Mammary epithelial cell (primary cell): ENCODE measurements at places on chromosomes 16 and 17. TPM values are rescaled to one million over a fixed set of nuclear protein-coding genes. Genes with fewer than 3 reads are reported as not detected.

C17orf50 gene
- not detected for total RNA-seq

ANKRD40CL gene
- total RNA-seq, result not detected in 2 replicates

KRTAP4-12 gene
- total RNA-seq, result not detected

DNA sequence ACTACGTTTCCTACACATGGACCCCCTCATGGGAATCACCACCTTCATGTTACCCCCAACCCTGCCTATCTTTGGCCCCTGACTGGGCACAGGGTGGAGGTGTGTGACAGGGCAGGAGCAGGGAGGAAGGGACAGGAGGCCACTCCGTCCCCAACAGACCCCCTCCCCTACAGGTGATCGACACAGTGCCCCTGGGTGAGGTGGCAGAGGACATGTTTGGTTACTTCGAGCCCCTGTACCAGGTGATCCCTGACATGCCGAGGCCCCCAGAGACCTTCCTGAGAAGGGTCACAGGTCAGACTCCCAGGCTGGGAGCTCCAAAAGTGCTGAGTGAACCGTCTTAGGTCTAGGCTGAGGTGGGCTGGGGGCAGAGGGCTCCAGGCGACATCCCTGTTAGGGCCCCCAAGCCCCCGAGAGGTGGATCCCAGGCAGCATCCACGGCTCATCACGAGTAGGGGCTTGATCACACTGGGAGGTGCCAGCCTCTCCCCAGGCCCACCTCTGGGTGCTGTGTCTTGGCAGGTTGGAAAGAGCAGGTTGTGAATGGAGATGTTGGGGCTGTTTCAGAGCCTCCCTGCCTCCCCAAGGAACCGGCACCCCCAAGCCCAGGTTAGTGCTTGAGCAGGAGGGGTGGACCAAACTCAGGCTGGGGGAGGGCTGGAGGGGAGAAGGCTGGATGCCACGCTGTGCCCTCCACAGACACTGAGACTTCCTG, 1.5 kb downstream of the ACBD4 start:
- DNase-seq, result no peak

DNA sequence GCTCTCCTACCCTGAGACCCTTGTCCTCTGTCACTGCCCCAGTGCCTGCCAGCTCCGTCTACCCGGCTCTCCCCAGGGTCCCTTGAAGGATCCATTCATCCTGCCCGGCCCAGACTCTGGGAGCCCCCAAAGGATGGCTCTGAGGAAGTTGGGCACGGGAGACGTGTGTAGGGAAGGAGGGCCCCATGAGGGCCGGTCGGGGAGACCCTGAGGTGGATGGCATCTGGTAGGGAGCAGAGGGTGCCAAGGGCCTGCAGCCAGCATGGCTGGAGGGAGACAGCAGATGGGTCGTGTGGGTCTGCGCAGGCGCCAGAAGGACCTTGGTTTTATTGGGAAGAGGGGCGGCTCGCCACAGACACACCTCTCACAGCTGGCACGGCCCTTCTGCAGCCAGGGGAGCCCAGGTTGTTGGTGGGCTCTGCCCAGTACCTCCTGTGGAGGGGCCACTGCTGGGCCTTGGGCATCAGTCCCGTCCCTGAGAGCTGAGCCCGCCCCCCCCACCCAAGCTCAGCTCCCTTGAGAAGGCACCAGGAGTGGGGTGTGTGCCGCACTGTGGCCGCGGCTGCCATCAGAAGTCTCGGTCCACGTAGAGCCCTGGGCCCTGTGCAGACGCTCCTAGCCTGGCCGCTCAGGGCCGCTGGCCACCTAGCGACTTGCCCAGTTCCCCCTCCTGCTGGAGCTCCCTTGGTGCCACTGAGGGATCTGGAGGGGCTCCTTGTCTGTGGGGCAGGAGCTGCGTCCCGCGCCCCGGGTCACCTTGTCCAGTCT, 16.0 kb downstream of the KCTD5 start:
- no peak for DNase-seq

DNA sequence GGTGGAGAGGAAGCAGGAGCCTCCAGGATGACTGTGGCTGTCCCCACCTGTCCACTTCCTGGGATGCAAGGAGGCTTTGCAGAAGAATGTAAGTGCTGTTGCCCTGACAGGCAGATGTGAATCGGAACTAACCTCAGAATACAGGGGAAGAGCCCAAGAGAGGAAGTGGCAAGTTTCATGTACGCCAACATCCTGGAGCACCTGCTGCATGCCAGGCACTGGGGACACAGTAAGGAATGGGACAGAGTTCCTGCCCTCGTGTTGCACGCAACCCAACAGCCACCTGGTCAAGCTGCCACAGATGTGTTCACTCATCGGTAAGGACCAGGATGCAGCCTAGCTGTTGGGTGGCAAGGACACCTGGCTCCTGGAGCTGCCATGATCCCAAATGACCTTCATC, 98.6 kb upstream of the RPL38 start:
- no peak for DNase-seq

CDRT4 gene
- 8.0 and 11.2 TPM in 2 replicates for total RNA-seq

GRCh38 chr17:78572239-78573205, 4.7 kb downstream of the DNAH17 start:
- DNase-seq, result no peak

- DNase-seq, result no peak
Measured at GRCh38 chr16:57677622-57678369, 9.7 kb downstream of the ADGRG3 start.

DNA sequence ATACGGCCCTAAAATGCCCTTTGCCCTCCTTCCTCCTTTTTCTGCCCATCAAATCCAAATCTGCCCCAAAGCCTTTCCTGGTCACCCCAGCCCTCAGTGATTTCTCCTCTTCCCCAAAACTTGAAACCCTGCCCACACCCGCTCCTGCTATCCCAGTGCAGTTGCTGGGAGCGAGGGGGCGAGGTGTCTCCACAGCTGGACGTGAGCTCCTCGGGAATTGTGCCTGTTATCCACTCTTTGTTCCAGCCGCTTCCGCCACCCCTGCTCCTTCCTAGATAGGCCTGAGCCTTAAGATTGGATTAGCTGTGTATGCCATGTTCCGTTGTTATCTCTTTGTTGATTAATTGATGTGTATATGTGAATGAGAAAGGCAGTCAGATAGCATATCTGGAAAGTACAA, 2.6 kb upstream of the KRT35 start:
- no peak for DNase-seq

DNA sequence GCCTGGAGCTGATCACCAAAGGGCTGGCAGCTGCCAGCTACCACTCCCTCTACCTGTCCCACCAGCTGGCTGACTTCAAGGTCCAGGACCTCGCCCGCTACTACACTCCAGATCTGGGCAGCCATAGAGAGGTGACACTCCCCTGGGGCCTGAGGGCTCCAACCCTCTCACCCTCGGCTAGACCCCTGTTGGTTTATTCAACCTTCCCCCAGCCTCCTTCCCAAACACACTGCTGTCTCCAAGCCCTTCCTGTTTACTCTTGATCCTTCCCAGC, 18.0 kb downstream of the ALOX12B start:
- no peak for DNase-seq

LITAFD gene
- total RNA-seq, result not detected in 2 replicates

PDILT gene
- not detected in 2 replicates for total RNA-seq

NXN gene
- 126 and 136 TPM in 2 replicates for total RNA-seq

NUFIP2 gene
- 51.8 and 57.2 TPM in 2 replicates for total RNA-seq

GPR142 gene
- not detected in 2 replicates for total RNA-seq

GRCh38 chr17:83057397-83057761, 22.0 kb upstream of the METRNL start:
- DNase-seq, result no peak

CENPV gene
- total RNA-seq, result 7.8 TPM in 2 replicates

DNA sequence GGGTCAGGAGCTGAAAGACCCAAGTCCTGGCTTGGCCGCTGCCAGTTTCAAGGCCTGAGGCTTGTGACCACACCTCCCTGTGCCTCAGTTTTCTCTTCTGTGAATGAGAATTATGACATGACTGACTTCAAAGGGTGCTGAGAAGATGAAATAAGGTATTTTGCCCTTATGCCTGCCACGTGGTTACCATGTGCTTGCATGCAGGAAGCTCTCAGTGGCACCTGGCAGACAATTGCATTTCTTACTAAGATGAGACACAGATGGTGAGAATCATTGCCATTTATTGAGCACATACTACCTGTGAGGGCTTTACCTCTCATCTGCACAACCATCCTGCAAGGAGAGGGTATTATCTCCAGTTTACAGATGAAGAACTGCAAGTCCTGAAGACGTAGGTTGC, 69.8 kb downstream of the MRM1 start:
- DNase-seq, result no peak

DNAJC7 gene
- total RNA-seq, result 45.2 TPM

CACNG4 gene
- 0.17 TPM for total RNA-seq

- DNase-seq, result no peak
Measured at GRCh38 chr17:41433586-41433985, 7.2 kb downstream of the KRT38 start.

GRCh38 chr17:80725517-80725916, 180.9 kb downstream of the RPTOR start:
- no peak for DNase-seq

CMC2 gene
- 73.1 and 94.8 TPM in 2 replicates for total RNA-seq

DNA sequence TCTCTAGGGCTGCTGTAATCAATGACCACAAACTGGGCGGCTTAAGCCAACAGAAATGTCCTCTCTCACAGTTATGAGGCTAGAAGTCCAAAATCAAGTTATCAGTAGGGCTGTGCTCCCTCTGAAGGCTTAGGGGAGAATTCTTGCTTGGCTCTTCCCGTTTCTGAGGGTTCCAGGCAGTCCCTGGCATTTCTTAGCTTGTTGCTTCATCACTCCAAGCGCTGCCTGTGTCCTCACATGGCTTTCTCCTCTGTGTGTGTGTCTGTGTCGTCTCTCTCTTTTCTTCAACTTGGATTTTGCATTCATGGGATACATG, 13.7 kb upstream of the CDC42EP4 start:
- DNase-seq, result no peak

GRCh38 chr17:56478836-56479447, 114.6 kb upstream of the NOG start:
- DNase-seq, result peak; percentile 32

- DNase-seq, result no peak
Measured at GRCh38 chr16:75281826-75282225, 30.4 kb upstream of the BCAR1 start.

SCNN1G gene
- total RNA-seq, result 1.2 and 1.6 TPM in 2 replicates

GRCh38 chr17:80107231-80108021, 6.0 kb downstream of the GAA start:
- no peak for DNase-seq
